ENCODE measurements at places on chromosomes 5 and 9.

- DNase-seq, result no peak
Observed at GRCh38 chr9:34045903-34046302, 2.8 kb downstream of the UBAP2 start.

DNA sequence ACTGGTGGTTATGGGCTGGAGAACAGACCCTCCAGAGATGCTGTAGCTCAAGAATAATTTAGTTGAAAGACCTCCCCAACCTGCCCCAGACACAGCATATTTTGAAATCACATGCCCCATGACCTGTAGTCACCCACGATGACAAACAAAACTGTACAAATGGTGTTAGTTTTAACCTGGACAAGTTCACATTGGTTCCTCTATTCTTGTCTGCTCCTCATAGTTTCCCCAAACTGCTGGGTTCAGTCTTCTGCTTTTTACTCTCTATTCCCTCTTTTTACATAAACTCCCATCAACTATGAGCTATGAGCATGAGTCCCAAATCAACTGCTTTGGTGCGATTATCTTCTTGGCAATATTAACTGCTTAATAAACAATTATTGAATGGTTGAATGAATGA lies 365.3 kb upstream of the CLINT1 start:
- no peak for DNase-seq

GRCh38 chr9:110114859-110115201 lies 93.1 kb downstream of the C9orf152 start:
- DNase-seq, result no peak

GRCh38 chr9:137107312-137107921 lies 7.1 kb downstream of the DPP7 start:
- no peak for DNase-seq

GRCh38 chr9:114511978-114512874 lies 7.0 kb upstream of the WHRN start:
- DNase-seq, result no peak

DNA sequence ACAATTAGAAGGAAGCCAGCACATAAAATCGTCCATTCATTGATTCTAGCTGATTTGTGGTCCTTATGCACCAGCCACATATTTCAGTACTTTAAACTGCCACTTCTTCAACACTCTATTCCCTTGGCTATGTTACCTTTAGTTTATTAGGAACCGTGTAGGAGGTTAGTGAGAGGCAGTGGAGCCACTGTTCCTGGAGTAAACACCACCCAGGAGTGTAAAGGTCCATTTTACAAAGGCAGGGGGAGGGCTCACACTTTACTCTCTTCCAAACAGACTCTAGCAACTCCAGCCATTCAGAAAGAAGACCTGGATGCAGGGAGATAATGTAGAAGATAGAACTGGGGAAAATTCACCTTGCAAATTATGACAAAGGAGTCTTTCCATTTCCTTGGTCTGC lies 170.2 kb upstream of the RPS23 start:
- no peak for DNase-seq

DNA sequence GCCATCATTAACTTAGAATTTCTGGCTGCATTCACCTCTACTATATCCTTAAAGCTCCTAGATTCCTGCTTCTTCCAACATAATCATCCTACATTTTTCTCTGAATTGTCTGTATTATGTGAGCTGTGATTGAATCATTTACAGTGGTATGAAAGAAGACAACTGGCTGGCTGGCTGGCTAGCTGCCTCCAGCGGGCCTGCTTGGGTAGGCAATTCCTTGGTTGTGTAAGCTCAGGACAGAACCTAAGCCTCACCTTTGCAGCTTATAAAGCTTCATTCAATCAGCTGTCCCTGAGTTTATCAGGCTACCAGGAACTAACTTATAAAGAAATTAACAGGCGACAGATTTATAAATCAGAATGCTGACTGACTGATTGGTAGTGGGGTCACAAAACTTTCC lies 162.7 kb upstream of the NR3C1 start:
- no peak for DNase-seq

- DNase-seq, result no peak
Observed at GRCh38 chr9:94813379-94813778, 86.9 kb downstream of the AOPEP start.

GRCh38 chr9:70480405-70480980 lies 66.0 kb upstream of the KLF9 start:
- no peak for DNase-seq

DNA sequence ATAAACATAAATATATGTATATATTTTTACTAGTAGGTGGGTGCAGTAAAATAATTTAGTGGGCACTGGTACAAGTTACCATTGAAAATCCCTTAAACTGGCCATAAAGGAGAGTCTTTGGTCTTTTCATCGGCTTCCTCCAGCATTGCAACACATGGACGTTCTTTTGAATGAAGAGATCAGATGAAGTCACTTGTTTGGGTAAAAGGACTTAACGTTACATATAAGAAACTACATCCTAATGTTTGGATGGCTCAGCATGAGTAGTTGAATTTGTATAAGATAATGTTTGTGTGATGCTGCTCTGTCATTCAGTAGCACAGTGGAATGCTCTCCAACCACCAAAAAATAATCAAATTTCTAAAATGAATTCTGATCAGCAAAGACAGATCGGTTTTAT lies 31.6 kb downstream of the AFAP1L1 start:
- no peak for DNase-seq

- peak; percentile 45 for DNase-seq
Observed at GRCh38 chr9:34633851-34634550, 3.6 kb downstream of the SIGMAR1 start.

GRCh38 chr9:105205787-105206495 lies 38.5 kb upstream of the SLC44A1 start:
- no peak for DNase-seq

- no peak for DNase-seq
Observed at GRCh38 chr5:172035049-172035448, 28.6 kb upstream of the FBXW11 start.

DNA sequence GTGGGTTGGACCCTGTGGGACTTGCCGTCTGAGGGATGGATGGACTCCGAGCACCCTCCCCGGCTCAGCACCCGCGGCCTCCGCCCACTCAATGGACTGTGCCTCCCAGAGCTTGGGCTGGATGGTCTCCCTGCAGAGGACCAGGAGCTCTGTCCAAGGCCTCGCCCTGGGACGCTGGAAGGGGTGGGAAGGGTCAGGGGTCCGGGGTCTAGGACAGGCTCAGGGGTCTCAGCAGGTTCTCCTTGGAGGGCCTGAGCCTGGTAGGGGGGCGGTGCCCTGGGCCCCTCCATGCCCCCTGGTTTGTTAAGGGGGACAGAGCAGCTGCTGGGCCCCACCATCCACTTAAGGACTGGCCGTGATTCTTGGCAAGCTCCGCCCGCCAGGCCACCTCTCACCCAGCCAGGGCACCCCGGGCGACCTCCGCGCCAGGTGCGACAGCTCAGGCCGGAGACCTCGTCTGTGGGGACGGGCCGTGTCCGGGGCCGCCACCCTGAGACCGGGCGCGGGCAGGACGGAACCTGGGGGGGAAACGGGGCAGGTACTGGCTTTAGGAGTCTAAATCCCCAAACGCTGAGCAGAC lies 29.2 kb downstream of the EXOC3 start:
- DNase-seq, result no peak

- DNase-seq, result peak; percentile 16
Observed at GRCh38 chr5:78586251-78586650, 62.3 kb downstream of the LHFPL2 start.

GRCh38 chr5:9419794-9420193 lies 126.1 kb downstream of the SEMA5A start:
- no peak for DNase-seq

- DNase-seq, result no peak
Observed at GRCh38 chr9:121721770-121722169, 70.3 kb downstream of the DAB2IP start.

DNA sequence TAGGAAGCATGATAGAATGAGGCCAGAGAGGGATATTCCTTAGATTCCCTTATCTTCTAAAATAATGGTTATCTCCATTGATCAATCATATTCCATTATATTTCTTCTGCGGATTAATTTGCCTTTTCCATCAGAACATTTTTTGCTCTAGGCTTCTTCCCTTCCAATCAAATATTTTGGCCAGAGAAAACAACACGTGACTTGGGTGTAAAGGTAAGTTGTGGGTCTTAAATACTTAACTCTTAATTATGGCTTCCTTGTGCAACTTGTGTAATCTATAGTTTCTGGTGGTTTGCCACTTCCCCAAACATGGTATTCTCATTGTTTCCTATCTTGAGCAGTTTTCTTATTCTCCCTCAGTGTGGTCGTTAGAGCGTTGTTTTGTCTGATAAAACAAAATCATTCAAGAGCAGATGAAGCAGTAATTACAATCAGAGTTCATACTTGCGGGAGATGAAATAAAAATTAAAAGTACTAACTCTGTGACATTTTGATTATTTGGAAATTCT lies 889.3 kb downstream of the MAT2B start:
- no peak for DNase-seq

DNA sequence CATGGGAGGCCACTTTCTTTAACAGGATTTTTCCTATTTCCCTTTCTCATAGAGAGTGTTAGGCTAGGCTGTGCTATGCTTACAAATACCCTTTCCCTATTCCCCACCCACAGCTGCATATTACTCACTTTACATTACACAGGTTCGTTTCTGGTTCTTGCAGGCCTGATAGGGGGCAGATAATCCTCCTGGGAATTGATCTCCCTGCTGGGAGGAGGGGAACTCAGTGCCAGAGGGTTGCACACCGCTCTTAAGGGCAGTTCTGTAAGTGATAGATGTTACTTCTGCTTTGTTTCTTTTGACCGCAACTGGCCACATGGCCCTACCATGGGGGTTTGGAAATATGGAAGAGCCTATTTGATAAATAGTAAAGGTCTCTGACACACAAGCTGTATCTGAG lies 54.0 kb upstream of the NTRK2 start:
- no peak for DNase-seq

- no peak for DNase-seq
Observed at GRCh38 chr5:14467886-14468285, 113.7 kb upstream of the OTULINL start.

DNA sequence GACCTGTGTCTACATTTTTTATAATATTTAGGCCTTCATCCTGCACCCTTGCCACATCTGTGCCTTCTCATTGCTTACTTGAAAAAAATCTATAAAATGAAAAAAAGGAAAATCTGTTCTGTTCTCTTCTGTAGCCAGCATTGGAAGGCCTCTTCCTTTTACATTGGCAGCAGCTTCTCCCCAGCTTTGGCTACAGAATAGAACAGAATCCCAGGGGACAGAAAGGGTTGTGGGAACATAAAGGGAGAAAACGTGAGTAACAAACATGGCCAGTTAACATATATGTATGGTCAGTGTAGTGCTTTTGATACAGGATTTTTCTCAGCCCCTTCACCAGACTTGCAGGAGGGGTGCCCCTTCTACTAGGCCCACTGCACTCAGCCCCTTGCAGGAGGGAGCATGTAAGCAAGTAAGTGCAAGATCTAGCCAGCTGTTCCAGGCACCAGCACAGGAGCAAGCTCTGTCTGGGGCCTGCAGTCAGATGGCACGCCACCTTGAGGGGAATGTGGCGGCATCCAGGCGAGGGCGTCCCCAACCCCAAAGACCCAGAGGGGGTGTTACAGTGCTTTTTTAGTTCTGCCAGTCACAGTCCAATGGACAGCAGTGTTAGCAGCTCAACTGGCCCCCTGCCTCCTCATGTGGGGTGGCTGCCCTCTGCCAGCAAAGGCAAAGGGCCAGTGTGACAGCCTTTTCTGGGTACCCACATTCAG lies 330.5 kb upstream of the ZNF462 start:
- no peak for DNase-seq

DNA sequence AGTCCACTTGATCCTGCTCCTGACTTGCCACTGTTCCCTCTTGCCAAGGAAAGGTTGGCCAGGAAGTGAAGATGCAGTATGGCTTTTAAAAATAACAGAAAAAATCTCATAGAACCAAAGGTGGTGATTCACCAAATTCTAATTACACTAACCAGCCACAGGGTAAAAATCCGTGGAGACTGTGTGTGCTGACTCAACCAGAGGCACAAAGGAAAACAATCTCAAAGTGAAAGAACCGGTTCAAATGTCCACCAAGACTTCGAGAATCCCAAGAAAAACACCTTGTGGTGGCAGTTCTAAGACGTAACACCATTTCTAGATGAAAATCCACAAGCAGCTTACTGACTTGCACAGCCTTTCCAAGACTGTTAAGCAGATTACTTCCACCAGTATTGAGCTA lies 279.1 kb downstream of the TLE1 start:
- no peak for DNase-seq

DNA sequence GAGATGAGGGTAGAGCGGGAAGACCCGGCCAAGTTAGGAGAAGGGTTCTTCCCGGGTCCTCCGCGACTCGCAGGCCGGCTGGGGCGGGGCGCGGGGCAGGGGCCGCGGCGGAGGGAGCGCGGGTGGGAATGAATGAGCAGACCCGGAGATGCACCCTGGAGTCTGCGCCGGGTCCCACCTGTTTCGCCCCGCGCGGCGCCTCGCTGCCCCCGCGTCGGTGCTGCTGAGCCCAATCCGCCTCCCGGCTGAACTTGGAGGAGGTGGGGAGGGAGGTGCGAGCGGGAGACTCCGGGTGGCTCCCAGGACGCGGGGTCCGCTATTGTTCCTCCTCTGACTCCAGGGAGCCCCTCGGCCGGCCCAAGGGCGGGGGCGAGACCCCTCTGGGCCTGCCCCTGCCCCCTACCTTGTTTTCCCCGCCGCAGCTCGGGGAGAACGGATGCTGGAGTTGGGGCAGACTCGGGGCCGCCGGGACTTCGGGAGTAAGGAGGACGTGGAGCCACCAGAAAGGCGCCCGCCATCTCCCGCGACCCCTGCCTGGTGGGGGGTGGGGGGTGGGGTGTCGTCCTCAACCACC lies 659 bp downstream of the RAI14 start:
- DNase-seq, result no peak
